NCI-H524 (cell line): ENCODE measurements at places on chromosomes 5 and 9.

DNA sequence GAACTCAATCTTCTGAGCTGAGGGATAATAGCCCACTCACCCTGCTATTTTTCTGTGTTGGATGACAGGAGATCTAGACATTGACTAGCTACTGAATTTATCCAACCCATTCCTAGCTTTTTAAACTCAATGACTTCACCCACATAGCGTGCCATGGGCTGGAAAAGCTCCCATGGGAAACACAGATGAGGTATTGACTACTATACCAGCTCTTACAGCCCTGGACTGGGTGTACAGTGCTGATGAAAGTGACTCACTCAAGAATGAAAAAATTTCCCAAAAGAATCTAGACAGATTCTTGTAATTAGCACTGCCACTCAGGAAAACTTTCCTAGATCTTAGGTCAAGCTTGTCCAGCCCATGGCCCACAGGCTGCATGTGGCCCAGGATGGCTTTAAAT is 72.7 kb upstream of the NREP start:
- no peak for DNase-seq

DNA sequence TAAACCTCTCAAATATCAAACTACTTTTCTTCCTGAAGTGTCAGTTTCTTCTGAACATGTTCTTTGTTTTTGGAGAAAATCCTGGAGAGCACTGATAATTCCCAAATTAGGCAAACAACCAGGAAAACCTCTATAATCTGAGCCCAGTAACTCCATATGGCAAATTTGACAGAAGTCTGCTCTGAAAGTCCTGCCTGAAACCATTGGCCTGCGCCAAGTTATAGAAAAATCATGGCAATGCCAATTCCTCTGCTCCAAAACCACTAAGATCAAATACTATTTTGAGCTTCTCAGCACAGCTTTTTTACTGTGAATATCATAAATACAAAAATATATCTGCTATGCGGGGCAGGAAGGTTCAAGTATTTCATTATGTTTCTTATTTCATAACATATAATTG is 45.9 kb downstream of the PDE4D start:
- no peak for DNase-seq

DNA sequence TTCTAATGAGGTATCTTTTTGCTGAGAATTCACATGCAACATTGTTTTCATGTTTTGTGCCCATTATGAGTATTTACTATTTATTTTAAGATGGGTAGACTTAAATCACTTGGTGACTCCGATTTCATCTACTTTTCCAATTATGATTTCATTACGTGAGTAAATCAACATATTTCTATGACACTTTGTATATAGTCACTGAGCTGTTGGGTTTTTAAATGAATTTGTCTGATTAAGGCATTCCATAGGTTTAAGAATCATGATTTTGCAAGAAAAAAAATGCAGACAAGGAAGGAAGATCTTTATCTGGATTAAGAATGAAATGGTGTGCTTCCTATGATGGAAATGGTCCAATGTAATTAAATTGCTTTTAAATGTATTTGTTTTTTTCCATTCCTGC is 661.9 kb downstream of the ANXA1 start:
- DNase-seq: no peak

DNA sequence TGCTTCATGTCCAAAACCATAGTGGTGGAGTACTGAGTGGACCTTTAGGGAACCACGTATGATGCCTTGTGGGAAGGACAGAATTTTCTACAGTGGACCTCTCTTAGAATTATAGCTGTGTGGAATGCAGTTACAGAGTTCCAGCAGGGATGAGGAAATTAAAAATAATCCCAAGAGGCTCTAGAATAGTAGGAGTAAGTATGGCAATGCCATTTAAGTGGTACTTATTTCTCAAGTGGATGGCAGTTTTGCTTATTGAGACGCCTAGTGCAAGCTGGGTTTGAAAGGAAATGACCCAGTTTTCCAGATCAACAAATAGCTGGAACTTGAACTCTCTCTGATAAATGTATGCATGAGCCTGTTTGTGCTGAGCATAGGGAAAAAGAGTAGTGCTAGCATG is 431.6 kb downstream of the PRR16 start:
- DNase-seq: peak; percentile 66

DNA sequence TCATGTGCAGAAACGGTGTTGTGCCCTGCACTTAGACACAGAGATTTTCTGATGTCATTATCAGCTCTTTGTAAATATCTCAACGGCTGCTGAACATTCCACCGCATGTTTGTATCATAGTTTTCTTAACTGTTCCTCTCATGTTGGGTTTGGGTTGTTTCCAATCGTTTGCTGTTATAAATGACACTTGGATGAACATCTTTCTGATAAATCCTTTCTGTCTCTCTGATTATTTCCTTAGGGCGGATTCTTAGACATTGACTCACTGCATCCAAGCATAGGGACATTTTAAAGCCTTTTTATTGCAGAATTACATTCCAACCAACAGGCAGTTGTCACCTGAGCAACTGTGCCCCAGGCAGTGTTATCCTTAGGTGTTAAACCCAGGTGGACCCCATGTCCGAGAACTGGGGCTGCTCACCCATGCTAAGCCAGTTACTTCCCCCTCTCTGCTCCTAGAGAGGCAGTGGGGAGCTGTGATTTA is 28.5 kb downstream of the COL5A1 start:
- no peak for DNase-seq

DNA sequence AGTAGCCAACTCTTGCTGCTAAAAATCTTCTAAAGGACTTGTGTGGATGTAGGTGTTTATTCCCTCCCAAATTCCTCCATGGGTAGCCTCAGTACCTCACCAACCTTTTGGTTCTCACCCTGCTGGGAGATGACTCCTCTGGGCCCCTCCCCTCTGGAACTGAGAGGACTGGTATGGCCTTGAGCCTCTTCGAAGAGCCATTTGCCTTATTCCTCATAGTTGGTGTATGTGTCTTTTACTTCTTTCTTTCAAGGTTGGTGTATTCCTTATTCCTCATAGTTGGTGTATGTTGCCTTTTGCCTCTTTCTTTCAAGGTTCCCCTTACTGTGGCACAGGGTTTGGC is 48.3 kb downstream of the GNAQ start:
- DNase-seq: no peak

DNA sequence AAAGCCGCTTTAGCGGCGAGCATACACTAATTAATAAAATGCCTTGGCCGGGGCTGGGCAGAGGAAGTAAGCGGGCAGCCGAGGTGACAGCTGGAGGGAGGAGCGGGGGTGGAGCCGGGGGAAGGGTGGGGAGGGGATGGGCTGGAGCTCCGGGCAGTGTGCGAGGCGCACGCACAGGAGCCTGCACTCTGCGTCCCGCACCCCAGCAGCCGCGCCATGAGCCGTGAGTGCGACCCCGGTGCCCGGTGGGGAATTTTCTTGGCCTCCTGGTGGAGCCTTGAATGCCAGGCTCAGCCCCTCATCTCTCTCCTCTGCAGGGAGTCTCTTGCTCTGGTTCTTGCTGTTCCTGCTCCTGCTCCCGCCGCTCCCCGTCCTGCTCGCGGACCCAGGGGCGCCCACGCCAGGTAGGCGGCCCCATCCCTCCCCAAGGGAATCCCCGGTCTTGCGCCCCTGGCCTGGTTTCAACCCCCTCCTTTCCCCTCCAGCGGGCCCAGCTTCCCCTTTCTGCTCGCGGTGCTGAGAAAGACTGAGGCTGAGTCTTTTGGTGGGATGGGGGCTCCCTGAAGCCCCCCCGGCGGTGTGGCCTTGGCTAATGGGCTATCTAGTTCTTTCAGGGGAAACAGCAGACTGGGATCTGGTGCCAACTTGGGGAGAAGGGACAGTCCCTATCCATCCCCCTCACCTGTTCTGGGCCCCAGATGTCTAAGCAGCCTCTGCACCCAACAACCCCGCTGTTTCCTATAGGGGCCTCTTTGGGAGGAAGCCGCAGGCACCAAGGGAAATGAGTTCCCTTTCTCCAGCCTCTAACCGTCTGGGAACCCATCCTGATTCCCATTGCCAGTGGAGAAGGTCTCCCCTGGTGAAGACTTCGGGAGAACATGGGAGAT is at the start of gene PTGS1:
TSS of gene PTGS1 (plus strand) at position 156 of the 887 bp plus-strand sequence. CDS start at position 217, 61 bp downstream.
- DNase-seq: peak; percentile 59

DNA sequence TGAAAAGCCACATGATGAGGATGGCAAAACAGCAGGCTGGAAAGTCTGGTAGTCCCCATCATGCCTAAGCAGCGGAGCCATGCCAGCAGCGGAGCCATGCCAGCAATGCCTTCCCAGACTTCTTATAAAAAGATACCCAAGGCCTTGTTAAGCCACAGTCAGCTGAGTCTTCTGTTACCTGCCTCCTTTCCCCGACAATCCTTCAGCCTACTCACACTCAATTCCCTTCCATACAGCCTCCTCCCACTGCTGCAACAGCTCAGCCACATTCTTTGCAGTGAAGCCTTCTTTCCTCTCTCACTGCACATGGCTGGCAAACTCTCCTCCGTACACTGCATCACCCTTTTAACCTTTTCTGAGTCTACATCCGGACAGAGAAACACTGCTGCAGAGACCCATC is 114.9 kb downstream of the AUH start:
- DNase-seq: no peak

DNA sequence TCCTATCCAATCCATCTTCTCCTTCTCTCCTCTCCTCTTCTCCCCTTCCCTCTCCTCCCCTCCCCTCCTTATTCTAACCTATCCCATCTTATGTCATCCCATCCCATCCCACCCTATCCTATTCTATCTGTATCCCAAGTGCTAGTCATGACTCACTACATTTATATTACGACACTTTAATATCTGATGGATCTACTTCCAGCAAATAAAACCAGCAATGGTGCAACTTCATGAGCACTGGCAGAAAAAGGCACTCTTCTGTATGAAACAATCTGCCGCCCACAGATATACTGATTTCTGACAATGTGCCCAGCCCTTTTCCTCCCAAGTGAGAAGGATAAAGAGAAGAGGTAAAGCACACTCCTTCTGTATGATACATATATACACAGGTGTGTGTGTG is 86.6 kb upstream of the ANKH start:
- DNase-seq: no peak

GRCh38 chr9:128987805-128988204 is 40.3 kb downstream of the NUP188 start:
- no peak for DNase-seq

DNA sequence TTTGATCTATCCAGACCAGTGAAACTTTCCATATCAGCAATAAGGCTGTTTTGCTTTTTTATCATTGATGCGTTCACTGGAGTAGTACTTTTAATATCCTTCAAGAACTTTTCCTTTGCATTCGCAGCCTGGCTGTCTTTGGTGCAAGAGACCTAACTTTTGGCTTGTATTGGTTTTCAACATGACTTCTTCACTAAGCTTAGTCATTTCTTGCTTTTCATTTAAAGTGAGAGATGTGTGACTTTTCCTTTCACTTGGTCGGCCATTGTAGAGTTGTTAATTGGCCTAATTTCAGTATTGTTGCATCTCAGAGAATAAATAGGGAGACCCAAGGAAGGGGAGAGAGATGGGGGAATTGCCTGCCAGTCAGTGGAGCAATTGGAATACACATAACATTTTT is 26.4 kb upstream of the CMYA5 start:
- DNase-seq: no peak

DNA sequence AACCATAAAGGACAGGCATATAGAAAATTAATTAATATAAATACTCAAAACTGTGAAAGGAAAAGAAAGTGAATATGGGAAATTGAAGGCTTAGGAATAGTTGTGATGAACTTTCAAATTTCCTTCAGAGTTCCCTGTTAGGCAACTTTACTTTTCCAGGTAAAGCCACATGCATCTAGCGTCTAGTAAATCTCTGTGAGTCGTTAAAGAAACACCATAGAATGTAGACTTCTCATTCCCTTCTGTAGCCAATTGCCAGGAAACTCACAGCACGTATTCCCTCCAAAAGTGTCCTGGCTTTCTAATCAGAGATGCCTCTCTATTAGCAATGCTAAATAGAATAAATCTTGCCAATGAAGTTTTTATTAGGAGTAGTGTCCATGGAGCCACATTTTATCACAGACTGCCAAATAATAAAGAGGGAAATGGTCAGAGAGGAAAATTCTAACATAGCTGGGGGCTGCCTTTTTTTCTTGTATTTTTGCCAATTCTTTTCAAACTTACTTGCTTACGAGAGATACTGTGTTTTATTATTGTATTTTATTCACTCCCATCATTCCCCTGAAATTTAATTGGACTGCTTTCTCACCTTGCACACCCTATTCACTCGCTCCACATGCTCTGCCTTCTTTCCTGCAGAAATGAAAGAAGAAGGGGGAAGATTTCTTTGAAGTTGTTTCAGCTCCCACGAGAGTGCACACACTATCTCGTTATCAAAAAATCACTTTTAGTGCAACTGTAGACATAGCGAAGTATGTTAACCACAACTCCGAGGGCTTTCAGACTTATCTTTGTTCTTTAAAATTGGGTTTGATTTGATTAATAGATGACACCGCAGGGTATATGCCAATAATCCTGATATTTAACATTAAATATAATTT is 439.0 kb downstream of the CSNK1G3 start:
- DNase-seq: no peak

DNA sequence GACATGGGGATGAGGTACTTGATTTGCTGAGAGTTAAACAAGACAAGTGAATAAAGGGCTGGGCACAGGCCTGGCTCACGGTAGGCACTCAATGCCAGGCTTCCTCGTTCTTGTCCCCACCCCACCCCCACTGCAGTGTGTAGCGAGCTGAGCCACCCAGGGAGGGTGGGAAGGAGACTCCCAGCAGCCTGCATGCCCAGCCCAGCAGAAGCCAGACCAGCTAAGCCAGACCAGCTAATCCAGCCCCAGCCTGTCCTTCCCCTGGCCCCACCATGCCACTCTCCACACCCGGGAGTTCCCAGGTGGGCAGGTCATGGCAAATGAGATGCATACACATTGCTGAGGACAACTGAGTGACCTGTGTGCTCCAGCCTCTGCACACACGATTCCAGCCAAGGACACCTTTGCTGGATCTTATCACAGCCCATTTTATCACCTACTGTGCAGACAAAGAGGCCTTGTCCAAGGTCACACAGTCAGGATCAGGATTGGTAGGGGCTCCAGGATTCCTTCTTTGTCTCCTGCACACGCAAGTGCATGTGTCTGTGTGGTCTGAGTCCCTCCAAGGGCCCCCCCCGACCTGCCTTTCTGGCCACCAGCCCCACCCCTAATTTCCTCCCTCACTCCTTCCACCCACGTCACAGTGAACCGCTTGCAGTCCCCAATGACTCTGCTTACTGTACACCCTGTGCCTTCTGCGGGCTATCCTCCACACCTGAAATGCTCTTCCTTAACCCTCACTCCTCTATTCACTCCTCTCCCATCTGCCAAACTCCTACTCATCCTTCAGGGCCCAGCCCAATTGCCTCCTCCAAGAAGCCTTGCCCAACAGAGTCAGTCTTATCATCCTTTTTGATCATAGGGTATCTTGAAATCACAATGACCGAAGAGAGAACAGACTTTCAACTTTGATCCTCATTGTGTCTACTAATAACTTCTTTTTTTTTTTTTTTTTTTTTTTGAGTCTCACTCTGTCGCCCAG is 26.6 kb downstream of the DUSP1 start:
- no peak for DNase-seq
